CD4-positive, alpha-beta T cell treated with Interleukin-2 at 100 ng/mL for 4 hours (primary cell): ENCODE measurements at places on chromosomes 6 and 20.

DNA sequence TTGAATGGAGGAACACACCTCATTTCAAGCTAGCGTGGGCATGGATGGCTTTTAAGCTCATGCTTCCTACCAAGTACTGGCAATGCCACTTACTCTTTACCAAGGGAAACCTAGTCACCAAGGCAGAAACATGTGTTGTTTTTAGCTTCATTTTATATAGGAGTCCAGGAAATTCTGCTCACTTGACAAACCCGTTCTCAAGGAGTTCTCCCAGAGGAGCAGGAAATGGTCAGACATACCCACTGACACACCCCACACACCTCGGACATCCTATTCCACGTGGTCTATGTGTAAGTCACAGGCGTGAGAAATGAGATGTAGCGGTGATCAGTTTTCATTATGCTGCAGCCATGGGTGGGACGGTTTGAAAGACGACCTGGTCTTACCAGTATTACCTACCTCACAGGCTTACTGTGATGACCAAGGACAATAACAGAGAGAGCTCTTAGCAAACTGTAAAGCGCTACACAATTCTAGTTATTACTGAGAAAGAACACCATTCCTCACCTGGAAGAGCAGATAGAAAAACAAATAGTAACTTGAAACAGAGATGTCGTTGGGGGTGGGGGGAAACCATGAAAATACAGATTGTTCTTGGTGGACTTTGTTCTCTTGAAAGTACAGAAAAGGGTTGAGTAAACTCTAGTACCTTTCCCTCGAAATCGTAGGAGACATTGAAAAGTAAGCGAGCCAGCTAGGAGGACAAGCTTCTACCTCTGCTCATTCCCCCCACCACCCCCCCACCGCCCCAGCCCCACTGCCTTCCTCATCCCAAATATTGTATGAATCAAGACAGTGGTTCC lies 1.7 kb downstream of the CNKSR3 start:
- no peak for DNase-seq

GRCh38 chr6:45586216-45587171 lies 208.8 kb upstream of the SUPT3H start:
- DNase-seq, result peak; percentile 92

GRCh38 chr20:58579819-58580473 lies 64.7 kb upstream of the APCDD1L start:
- DNase-seq, result no peak

DNA sequence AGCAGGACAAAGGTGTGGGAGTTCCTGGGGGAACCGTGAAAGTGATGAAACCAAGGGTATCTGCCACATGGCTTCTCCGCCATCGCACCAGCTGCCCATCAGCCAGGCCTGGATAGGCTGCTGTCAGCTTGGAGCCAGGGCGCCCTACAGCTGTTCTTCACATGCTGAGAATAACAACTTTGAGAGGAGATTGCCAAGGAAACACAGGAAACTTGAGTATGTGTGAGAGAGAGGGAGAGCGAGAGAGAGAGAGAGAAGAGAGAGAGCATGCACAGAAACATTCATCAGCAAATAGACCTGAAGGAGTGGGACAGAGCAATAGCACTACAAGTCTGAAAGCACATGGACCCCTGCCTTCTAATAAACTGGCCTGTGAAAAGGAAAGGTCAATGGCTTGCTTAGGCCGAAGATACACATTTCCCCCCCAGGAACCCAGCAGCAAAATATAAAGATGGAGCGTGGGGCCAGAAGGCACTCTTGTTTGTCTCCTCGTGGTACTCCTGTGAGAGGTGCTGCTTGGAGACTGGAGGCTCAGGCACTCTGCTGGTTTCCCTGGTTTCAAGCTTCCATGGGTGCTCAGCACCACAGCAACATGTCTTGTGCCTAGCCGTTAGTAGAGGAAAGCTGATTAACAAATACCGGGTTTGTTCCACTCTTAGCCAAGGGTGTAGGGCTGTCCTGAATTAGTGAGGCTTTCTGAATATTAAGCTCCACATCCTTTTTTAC lies 53.0 kb downstream of the SNAP25 start:
- no peak for DNase-seq

DNA sequence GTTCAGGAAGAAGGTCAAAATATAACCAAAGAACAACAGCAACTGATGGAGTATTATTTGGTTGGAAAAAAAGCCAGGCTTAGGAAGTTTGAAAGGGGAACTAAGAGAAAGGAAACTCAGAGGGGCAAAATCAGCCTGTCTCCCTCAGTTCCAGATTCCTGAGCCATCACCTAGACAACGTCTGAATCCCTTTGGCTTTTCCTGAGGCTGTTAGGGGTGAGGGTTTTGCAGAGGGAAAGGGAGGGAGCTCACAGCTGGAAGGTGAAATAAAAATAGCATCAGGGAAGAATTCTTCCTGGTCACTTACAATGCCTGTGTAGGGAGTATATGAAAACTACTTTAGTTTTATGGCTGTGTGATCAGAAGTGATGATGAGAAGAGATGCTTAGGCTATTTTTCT lies 100.5 kb downstream of the SOBP start:
- DNase-seq, result no peak

DNA sequence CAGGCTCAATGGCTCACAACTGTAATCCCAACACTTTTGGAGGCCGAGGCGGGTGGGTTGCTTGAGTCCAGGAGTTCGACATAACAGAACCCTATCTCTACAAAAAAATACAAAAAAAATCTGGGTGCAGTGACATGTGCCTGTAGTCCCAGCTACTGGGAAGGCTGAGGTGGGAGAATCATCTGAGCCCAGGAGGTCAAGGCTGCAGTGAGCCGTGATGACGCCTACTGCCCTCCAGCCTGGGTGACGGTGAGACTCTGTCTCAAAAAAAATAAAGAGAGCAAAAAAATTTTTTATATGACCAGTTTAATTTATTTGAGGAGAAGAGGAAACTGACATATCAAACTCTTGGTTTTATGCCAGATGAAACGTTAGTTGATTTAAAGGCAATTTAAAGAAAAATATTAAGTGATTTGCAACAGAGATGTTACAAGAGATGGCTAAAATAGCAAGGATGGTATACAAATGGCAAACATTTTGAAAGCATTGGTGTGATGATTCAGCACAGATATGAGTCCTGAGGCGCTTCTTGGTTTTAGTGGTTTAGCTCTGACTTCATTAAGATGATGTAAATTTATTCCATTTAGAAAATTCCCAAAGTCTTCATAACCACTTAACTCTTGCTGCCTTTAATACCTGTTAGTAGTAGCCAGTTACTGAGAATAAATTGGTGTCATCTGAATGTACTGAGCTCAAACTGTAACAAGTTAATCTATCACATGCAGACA lies 17.7 kb downstream of the GTF2H5 start:
- no peak for DNase-seq

GRCh38 chr20:32637738-32638137 lies 36.0 kb downstream of the C20orf203 start:
- no peak for DNase-seq

GRCh38 chr20:19807946-19808330 lies 49.9 kb downstream of the RIN2 start:
- DNase-seq, result no peak
